CD4-positive, alpha-beta T cell treated with Interleukin-2 at 100 ng/mL for 4 hours (primary cell): ENCODE measurements at places on chromosomes 13 and 19.

- DNase-seq, result no peak
Observed at GRCh38 chr13:70960841-70961443, 852.7 kb upstream of the KLHL1 start.

DNA sequence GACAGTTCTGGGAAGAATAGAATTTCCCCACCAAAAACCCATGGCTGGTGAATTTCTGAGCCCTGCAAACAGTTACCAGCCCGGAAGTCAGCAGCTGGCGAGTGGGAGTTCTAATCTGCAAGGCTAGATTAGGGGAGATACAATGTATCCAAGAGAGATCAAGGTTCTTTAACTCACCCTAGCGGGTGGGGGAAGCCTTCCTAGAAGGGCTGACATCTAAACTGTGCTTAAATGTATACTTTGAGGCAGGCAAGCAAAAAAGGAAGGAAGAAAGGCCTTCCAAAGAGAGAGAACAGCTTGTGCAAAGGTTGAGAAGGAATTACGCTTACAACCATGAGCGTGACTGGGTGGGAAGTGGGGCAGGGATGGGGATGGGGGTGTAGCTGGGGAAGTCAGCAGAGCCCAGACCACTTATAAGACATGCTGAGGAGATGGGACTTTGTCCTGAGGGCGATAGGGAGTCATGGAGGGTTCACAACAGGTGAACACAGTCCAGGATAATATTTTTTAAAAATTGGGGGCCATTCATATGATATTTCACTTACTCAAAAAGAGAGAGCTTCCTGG lies 20.8 kb upstream of the ZNRF4 start:
- no peak for DNase-seq

- no peak for DNase-seq
Observed at GRCh38 chr19:55079400-55080038, 3.9 kb downstream of the EPS8L1 start.

GRCh38 chr19:46555628-46556280 lies 45.4 kb upstream of the CALM3 start:
- no peak for DNase-seq

DNA sequence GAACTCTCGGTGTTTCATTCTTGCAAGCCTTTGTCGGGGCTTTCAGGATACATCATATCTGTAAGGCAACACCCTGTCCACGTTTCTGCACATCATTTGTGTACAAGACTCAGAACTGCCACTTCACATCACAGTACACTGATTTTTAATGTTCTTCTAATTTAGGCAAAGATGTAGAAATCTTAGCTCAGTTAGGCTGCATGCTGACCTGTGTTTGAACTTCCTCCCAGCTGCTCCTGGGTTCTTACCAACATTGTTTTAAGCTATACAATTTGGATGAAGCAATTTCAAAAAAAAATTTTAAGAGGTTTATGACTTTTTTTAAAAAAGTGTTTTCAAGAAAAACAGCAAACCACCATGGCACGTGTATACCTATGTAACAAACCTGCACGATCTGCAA lies 1047.9 kb upstream of the SLC10A2 start:
- DNase-seq, result no peak

GRCh38 chr19:45885556-45886426 lies at the start of gene IRF2BP1:
TSS of gene IRF2BP1 (minus strand) at chr19:45886141. CDS start at chr19:45885774, 367 bp downstream.
- DNase-seq, result peak; percentile 91

- no peak for DNase-seq
Observed at GRCh38 chr19:52237197-52237596, 32.2 kb upstream of the ZNF766 start.

- no peak for DNase-seq
Observed at GRCh38 chr19:39352381-39353255, 10.4 kb downstream of the SAMD4B start.

GRCh38 chr13:51738226-51738905 lies 65.6 kb downstream of the DHRS12 start:
- DNase-seq, result no peak

- no peak for DNase-seq
Observed at GRCh38 chr19:35901055-35901644, 810 bp upstream of the NFKBID start.
